Upper lobe of right lung (tissue), 1 donor: ENCODE measurements at places on chromosomes 13 and 19. TPM values are rescaled to one million over a fixed set of nuclear protein-coding genes. Genes with fewer than 3 reads are reported as not detected.

- DNase-seq: no peak
Observed at GRCh38 chr19:48448563-48448962, 2.8 kb downstream of the GRWD1 start.

GRCh38 chr13:97008643-97009042, 14.4 kb upstream of the OXGR1 start:
- no peak for DNase-seq

DNA sequence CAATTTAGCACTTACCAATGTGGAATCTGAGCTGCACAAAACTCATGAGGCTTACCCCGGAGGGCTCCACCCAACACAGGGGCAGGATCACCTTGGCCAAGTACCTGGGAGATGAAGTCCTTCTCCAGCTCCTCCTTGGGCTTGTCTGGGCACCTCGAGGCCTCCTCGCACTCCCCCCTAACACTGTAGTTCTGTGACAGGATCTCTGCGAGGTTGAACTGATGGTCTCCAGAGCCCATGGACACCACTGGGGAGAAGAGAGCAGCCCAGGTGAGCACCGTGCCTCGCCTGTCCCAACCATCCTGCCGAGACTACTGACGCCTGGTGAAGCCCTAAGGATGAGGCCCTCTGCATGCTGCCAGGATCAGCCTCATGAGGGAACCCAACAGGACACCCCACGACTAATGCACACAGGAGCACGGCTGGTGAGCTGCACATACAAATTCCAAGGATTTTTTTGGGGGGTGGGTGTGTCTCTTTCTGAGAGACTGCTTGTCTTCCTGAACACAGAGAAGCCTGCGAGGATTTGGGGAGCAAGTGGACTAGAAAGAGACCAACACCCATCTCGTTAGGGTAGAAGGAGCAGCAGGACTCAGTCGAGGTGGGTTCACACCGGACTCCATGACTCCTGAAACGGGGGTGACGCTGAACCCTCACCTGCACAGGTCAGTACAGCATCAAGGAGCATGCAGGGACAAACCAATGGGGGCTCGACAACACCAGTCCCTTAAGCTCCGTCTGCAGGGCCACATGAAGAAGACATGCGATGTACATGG, 10.1 kb downstream of the MIER2 start:
- DNase-seq: peak; percentile 40

- DNase-seq: no peak
Observed at GRCh38 chr13:38804536-38804935, 117.7 kb downstream of the FREM2 start.

DNA sequence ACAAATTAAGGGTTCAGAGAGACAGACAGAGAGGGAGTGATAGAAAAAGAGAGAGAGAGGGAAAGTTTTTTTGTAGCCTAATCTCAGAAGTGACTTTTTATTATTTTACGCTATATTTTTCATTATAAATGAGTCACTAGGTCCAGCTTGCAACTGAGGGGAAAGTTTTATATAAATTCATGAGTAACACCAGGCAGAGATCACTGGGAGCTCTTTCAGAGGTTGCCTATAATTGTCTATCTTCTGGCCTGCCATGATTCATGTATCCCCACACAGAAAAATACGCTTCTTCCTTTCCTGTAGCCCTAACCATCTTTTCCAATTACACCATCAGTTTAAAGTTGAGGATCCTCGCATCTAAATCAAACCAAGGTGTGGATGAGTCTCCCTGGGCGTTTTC, 467.9 kb downstream of the SLITRK1 start:
- no peak for DNase-seq

- DNase-seq: no peak
Observed at GRCh38 chr19:10776900-10777650, 58.9 kb downstream of the TMED1 start.

DNA sequence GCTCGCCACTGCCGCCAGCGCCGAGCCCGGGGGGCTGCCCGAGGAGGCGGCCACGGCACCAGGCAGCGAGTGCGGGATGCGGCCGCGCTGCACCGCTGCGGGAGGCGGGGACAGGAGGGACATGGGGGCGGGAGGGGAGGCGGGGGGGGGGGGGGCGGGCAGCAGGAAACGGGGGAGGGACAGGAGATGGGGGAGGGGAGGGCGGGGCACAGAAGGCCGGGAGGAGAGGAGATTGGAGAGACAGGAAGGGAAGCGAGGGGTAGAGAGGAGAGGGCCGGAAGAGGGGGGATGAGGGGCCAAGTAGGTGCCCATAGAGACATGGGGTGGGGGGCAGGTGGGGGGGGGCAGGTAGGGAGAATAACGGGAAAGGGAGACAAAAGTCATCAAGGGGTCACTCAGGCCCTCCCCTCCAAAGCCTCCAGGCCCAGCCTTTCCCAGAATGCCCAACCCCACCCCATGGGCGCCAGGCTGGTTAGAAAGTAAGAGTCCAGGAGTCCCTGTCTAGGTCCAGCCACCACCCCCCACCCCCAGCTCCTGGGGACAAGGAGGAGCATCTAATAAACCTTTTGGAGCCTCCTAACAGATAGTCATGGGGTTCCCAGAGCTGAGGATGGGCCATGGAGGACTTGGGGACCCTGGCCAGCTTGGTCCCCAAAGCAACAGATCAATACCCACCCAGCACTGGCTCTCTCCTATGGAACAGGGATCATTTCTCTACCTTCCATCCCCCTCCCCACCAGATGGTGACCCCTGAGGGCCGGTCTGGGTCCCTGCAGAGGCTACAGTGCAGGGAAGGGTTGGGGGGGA, 9.5 kb downstream of the NR2F6 start:
- no peak for DNase-seq

- no peak for DNase-seq
Observed at GRCh38 chr19:33393286-33394005, 19.9 kb downstream of the CEBPG start.

GRCh38 chr13:57627663-57628062, 3.9 kb upstream of the PCDH17 start:
- no peak for DNase-seq

GRCh38 chr13:28438598-28439334, 56.2 kb downstream of the FLT1 start:
- no peak for DNase-seq

DNA sequence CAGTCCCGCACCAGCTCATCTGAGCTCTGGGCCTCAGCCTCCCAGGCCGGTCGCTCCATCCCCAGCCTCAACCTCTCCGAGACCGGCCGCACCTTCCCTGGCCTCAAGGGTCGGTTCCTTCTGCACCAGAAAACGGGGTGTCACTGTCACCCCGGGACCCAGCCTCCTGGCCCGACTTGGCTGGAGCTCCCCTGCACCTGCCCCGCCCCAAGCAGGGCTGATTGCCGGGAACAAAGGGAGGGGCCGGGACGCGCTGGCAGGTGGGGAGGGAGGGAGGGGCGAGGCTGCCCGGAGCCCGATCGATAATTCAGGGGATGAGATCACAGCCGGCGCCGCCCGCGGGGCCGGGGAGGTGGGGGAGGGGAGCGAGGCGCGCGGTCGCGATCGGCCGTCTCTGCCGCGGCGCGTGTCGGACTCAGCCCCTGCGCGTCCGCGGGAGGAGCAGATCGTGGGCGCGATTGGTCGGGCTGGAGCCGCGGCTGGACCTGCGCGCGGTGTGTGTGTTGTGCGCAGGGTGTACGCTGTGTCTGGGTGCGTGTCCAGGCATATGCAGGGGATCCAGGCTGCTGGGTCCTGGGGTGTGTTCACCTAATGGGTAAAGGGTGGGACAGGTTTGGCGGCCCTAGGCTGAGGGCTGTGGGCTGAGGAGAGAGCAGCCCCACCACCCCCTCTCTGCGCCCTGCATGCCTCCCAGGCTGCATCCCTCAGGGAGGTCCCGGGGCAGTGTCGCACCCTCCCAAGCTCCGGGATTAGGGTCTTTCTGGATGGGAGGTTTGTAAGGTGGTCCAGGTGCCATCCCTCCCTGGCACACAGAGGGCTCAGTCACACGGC, 1.1 kb upstream of the SHC2 start:
- DNase-seq: peak; percentile 76

DNA sequence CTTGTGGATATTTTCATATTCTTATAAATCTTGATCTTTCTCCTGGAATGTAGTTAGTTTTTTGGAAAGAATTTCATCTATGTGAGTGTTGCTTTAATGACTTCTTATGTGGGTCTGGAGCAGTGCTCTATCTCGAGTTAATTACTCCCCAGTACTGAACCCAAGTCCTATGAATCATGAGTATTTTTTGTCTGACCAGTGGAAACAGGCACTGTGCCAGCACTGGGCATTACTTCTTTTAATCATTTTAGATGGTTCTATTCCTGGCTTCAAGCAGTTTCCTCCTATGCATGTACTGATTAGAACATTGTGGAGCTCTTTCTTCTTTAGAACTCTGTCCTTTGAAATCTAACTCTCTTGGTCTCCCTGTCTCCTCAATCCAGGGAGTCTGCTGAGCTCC, 466.3 kb downstream of the PCDH17 start:
- no peak for DNase-seq

DNA sequence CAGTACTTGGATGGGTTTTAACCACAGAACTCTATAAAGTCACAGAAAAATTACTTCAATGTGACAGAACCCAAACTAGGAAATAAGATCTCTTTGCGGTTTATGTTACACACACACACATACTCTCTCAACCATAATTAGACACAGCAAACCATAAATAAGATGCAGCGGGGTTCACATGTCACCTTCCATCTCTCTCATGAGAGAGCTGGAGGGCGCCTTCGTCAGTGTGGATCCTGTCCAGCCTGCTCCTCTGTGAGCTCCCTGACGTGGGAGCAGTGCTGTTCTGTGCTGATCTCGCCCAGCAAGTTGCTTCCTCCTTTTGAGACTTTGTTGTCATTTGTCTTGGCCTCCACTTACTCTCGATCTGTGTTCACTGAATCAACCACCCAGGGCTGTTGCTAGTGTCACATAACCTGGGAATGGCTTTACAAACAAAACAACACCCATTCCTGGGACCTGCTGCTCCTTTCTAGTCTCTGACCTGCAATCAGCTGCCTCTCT, 204.9 kb upstream of the KL start:
- DNase-seq: no peak

- DNase-seq: no peak
Observed at GRCh38 chr13:109288151-109288709, 498.2 kb downstream of the IRS2 start.

DNA sequence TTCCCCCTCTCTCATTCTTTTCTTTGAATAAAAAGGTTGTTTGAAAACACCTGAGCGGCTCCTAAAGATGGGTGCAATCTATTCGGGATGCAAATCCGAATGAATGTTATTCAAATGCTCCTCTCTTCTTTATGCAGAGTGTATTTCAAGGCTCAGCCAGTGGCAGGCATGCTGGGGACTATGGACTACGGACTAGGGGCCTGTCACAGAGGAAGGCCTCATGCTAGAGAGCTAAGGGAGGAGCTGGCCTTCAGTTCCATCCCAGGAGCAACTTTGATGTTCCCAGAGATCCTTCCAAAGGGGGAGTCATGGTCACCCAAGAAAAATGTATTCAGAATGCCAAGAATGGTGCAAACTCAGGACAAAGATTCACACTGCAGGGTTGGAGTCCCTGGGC, 9.3 kb downstream of the ALOX5AP start:
- DNase-seq: no peak

DNA sequence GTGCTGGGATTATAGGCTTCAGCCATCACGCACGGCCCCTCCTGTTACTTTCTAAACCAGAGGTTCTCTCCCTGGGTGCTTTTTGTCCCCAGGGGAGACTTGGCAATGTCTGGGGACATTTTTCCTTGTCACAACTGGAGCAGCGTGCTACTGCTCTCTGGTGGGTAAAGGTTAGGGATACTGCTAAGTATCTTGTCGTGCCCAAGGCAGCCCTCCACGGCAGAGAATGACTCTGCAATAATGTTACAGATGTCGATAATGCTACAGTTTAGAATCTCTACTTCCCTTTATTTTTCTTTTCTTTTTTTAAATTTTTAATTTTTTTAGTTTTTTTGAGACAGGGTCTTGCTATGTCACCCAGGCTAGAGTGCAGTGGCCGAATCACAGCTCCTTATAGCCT, 38.0 kb downstream of the ADGRE1 start:
- DNase-seq: no peak

DNA sequence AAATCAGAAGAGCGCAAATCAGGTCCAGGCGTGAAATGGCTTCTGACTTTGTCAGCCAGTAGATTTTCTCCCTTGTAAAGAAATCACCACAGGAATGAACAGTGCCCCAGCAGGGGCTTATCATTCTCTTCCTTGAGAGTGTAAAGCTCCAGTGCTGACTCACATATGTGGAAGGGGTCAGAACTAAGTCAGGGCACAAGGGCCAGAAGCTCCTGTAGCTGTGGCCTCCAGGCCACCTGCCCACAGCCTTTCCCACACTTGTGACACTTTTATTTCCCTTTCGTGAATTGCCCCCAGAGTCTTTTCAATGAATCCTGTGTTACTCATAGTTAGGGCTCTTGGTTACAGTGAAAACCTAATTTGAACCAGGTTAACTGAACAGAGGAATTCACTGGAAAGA, 99.6 kb downstream of the SUCLA2 start:
- DNase-seq: no peak

GRCh38 chr19:14682084-14682483, 7.4 kb upstream of the ADGRE3 start:
- DNase-seq: no peak

GRCh38 chr13:76980075-76980718, 11.7 kb upstream of the CLN5 start:
- peak; percentile 91 for DNase-seq

GRCh38 chr13:29459813-29460355, 135.6 kb downstream of the SLC7A1 start:
- DNase-seq: no peak

Gene FAM83E
- 31.1 TPM for total RNA-seq

Gene LHB
- not detected for total RNA-seq

Gene KIR3DL1
- 0.23 TPM for total RNA-seq

Gene EXOC3L2
- total RNA-seq: 11.9 TPM

Gene PRKACA
- total RNA-seq: 85.7 TPM

Gene MRPL4
- total RNA-seq: 41.5 TPM

Gene URAD
- not detected for total RNA-seq

Gene SUGP2
- total RNA-seq: 75.6 TPM

Gene CCNA1
- total RNA-seq: 0.46 TPM

Gene TTC9B
- total RNA-seq: not detected
